ENCODE measurements at places on chromosomes 12 and 14.

GRCh38 chr12:121334513-121335343 is 17.5 kb downstream of the ANAPC5 start:
- peak; percentile 38 for DNase-seq

- DNase-seq: no peak
Measured at GRCh38 chr12:33314223-33314622, 125.4 kb downstream of the SYT10 start.

GRCh38 chr14:53979747-53980642 is 23.4 kb upstream of the BMP4 start:
- DNase-seq: no peak

DNA sequence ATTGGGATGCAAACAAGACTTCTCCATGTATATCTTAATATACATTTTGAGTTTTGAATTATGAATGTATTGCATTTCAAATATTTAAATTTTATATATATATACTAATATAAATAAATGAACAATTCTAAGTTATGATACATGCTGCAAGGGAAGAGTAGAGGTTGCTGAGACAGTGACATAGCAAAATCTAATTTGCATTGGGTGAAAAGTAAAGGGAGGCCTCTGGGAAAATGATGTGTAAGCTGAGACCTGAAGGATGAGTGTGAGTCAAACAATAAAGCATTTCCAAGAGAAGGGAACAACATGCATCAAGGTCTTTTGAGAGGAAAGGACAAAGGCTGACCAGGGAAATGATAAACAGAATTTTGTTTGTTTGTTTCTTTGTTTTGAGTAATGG is 62.9 kb upstream of the PTPRQ start:
- DNase-seq: no peak

DNA sequence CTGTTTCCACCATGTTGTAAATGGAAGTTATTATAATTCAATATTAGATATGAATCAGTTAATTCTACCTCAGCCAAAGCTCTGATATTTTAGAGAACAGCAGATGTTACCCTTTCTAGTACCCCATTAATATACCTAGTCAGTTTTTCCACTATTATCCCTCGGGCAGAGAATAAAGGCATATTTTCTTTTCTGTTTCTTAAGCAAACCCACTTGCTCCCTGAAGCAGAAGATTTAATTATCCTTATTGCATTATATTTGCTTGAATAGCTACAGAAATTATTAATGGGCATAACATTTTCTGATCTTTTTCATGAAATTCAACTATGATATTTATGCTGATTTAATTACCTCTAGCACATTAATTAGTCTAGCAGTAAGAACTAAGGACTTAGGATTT is 832.9 kb upstream of the FBXO33 start:
- DNase-seq: no peak

DNA sequence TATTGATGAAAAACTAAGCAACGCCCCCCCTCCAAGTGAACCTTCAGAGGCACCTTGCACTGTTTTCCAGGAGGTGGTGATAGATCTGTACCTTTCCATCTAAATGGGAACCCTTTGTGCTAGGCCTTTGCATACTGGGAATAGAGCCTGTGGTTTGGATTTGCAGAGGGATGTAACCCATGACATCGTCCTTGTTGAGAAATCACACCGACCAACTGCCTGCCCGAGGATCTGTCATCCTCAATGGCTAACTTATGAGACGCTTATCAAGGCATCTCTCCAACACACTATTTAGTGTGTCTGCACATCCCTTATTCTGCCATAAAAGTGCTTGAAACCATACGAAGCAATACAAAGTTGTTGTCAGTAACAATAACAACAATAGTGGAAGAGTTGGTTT is 22.9 kb downstream of the NTN4 start:
- no peak for DNase-seq

DNA sequence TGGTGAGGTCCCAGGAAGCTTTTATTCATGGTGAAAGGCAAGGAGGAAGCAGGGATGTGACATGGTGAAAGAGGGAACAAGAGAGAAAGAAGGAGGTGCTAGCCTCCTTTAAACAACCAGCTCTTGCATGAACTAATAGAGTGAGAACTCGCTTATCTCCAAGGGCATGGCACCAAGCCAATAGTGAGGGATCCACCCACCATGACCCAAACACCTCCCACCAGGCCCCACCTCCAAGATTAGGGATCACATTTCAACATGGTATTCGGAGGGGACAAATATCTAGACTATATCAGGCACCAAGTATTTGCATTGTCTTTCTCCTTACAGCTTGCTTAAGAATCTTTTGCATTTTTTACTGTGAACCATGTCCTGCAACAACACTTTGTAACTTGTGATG is 91.9 kb upstream of the DHRS4 start:
- no peak for DNase-seq

- no peak for DNase-seq
Measured at GRCh38 chr12:97559267-97559666, 96.7 kb downstream of the RMST start.

DNA sequence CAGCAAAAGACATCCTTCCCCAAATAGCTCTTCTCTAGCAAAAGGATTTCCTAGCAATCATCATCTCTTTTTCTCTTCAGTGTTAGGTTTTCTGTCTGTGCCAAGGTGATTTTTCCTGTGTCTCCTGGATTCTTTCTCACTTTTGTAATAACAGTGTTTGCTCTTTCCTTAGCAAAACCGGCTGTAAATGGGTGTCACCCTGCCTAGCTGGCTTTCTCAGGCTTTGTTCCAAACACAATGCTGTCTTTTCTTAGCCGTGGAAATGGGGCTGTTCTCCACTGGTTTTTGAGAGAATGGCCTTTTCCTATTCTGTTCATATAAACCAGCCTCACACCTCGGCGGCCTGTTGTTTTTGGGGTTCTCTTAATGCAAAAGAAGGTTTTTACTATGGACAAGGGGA is 21.9 kb downstream of the JDP2 start:
- DNase-seq: no peak

- peak; percentile 60 for DNase-seq
Measured at GRCh38 chr12:100141998-100142850, 450 bp downstream of the BLTP3B start.

- DNase-seq: no peak
Measured at GRCh38 chr12:78790148-78790547, 74.4 kb upstream of the SYT1 start.

- no peak for DNase-seq
Measured at GRCh38 chr12:95544756-95545155, 6.5 kb downstream of the USP44 start.

GRCh38 chr14:103091041-103091882 is 3.3 kb upstream of the EXOC3L4 start:
- DNase-seq: peak; percentile 45

DNA sequence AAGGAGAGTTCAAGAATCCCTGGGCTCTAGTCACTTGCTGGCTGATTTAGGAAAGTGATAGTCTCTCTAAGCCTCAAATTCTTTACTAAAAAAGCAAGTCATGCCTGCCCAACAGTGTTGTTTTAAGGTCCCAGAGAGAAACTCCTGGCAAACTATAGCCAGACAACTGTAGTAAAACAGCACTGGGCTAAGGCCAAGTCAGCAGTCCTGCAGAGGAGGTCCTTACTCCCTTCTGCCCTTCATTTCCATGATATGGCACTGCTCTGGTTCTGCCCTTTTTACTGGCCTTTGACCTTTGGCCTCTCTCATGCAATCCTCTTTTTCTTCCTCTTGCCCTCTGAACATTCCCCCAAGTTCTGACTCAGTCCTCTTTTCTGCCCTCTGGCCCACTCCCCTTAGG is 74.9 kb downstream of the VWF start:
- DNase-seq: no peak

DNA sequence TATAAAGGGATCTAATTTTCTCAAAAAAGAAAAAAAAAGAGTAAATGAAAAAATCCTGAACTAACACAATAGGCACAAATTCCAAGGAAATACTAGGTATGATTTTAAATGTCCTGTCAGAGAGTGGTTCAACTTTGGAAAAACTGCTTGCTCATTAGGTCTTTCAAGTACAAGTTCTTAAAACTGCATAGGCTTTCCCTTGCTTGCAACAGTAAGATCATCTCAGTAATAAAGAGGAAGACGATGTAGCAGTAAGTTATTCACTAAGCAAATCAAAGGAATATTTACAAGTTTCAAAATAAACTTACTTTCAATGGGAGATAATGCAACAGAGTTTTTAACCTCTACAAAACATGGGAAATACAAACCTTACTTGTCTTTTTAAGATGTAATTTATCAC is 21.6 kb downstream of the CORO1C start:
- DNase-seq: no peak

GRCh38 chr12:42789808-42790760 is 200.5 kb upstream of the PRICKLE1 start:
- no peak for DNase-seq

DNA sequence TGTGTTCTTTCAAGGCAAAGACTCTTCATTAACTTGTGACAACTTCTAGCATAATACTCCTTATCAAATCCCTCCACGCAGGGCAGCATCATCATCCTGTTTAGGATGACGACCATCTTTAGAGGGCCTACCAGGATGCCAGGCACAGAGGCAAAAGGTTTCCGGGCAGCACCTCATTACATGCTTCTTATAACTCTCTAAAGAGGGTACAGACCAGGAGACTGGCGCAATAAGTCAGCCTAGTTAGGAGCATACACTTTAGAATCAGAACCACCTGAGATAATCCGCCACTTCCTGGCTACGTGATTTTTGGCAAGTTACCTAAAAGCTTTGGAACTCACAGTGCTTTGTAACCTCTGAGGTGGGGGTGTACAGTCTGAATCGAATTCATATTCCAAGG is 136.0 kb upstream of the NOS1 start:
- no peak for DNase-seq

GRCh38 chr12:49882851-49883464 is 20.7 kb downstream of the FAIM2 start:
- no peak for DNase-seq

DNA sequence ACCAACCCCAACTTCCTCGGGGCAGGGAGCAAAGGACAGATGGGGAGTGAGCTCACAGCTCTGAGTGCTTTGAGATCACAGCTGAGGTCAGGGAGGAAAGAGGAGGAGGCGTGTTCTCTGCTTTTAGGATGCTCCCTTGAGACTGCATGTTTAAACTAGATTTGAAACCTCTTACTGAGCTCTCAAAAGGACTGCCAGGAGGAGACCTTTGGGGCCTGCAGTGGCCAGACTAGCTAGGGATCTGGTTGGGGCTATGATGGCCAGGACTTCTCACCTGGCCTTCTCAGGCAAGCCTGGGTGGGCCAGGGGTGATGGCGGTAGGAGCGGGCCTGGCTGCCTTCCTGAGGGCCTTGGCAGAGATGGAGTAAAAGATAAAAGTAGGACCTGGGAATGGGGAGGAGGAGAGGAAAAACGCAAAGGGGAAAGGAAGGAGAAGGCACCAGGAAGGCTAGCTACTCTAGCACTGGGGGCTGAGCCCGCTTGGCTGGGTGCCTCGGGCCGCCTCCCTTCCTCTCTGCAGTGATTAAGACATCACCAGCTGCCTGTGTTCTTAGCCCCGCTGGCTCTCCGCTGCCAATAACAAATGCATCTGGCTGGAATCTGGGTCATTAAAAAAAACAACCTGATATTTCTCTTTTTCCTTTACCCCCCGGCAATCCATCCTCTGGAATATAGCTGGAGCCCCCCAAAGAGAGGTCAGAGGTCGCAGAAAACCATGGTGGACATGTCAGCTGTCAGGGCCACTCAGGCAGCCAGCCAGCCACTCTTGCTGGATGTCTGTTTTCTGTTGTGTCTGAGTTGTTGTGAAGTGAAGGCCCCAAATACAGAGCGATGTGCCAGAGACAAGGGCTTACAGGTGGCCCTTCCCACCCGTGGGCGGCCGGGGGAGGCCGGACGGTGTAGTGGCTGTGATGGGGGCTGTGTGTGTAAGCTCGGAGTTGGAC is 141.3 kb downstream of the TSPAN9 start:
- no peak for DNase-seq

DNA sequence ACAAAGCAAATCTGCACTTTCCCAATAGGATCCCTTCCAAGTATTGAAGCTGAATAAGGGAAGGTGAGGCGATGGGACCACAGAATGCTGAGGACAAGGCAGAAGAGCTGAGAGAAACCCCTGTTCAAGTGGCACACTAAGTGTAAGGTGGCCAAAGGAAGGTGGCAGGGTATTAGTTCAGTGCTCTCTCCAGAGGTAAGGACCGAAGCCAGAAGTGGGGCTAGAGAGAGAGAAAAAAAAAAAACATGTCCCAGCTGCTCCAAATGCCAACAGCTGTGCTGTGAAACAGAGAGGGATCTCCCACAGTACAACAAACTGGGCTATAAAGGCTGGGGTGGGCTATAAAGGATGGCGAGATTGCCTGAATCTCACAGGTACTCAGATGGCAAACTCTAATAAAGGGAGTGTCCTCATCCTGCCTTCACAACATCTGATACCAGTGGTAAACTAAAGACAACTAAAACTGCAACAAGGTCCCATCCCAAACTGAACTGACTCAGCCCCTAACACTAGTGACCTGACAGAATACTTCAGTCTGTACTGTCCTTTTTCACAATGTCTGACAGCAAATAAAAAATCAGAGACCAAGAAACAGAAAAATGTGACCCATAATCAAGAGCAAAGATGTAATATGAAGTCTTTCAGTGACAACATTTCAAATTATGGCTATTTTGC is 47.9 kb downstream of the CDK17 start:
- no peak for DNase-seq

DNA sequence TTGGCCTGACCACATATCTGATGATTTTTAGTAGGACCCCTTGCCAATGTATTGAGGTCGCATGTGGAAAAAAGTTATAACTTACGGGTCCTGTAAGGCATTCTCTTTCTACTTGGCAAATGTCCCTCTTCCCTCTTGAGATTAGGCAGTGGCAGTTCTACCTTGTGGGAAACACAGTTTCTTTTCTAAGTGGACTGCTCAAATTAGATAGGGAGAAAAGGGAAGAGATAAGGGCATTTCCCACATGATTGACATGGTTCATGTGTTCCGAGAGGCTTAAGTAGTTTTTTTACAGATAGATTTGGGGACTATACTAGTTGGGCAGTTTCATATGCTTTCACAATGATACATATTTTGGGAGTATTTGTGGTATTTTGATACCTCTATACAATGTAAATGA is 154.7 kb downstream of the FBXL14 start:
- no peak for DNase-seq

GRCh38 chr14:74502236-74503019 is 8.9 kb downstream of the ISCA2 start:
- DNase-seq: no peak

DNA sequence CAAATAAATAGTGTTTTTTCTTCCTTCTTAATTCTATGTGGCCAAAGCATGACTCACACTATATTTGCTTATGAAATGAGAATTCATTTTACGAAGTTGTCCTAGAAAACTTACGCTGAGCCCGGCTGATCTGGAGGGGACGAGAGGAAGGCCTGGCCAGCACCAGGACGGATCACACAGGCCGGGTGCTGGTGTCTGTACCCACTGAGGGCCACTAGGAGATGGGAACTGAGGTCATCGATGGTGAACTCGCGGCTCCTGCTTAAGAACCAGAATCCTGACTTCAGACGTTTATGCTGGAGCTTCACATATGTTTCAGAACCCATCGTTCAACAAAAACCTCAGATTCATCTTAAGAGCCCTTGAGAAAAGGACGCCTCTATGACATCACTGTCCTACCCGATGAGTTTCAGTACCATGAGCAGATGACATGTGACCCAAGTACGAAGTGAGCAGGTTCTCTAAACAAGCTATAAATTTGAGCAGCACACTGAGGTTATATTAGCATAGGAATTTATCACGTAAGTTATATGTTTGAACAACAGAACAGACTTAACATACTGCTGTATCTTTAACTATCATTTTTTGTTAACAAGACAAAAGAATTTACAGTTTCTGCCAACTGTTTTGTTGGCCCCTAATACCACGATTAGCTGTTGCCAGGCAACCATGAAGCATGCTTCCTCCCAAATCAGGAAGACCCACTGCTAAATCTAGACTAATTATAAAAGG is 111.9 kb downstream of the FOXN3 start:
- no peak for DNase-seq
